ENCODE measurements at places on chromosomes 7 and 10. TPM values are rescaled to one million over a fixed set of nuclear protein-coding genes. Genes with fewer than 3 reads are reported as not detected.

- peak; percentile 38 for DNase-seq
These were observed 2.5 kb downstream of the ZEB1 start for GRCh38 chr10:31321396-31321941.

The VWDE gene
- 0.98 TPM for polyA plus RNA-seq

DNA sequence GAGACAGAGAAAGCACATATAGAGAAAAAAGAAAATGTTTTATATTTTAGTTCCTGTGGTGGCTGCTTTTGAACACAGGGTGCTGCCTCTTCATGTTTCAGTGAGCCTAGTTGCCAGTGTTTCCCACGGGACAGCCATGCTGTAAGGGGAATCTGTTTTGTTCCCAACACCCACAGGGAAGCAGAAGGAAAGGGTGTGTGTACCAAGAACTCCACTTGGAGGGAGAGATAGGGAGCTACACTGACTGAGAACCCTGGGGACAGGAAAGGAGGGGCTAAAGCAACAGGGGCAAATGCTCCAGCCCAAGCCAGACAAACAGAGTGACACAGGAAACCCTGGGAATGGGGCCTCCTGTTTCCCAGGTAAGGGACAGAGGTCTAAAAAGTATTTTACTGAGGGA lies 40.2 kb downstream of the FRMPD2 start:
- DNase-seq: no peak

The ELN gene
- 164 TPM for polyA plus RNA-seq

GRCh38 chr10:97553575-97554031 lies 19.0 kb upstream of the ANKRD2 start:
- DNase-seq: no peak

The CALCR gene
- polyA plus RNA-seq: 13.8 TPM

DNA sequence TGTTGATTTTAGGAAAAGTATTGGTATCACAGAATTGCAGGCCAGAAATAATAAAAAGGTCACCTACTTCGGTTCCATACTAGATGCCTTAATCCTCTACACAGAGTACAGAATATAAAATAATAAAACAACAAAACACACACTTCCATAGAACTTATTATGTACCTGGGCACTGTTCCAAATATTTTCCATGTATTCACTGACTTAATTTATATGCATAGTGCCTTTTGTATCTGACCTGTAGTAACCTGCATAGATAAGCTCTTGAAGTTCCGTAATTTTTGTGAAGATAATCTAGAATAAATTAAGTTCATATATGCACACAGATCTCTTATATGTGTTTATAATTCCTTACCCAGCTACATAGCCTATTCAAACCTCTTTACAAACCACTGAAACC lies 78.3 kb downstream of the RAPGEF5 start:
- no peak for DNase-seq

- DNase-seq: peak; percentile 76
These were observed 52.2 kb upstream of the SEC61G start for GRCh38 chr7:54811041-54811845.

The ASB15 gene
- polyA plus RNA-seq: 7.5 TPM

GRCh38 chr7:55052081-55052480 lies 33.3 kb downstream of the EGFR start:
- no peak for DNase-seq

DNA sequence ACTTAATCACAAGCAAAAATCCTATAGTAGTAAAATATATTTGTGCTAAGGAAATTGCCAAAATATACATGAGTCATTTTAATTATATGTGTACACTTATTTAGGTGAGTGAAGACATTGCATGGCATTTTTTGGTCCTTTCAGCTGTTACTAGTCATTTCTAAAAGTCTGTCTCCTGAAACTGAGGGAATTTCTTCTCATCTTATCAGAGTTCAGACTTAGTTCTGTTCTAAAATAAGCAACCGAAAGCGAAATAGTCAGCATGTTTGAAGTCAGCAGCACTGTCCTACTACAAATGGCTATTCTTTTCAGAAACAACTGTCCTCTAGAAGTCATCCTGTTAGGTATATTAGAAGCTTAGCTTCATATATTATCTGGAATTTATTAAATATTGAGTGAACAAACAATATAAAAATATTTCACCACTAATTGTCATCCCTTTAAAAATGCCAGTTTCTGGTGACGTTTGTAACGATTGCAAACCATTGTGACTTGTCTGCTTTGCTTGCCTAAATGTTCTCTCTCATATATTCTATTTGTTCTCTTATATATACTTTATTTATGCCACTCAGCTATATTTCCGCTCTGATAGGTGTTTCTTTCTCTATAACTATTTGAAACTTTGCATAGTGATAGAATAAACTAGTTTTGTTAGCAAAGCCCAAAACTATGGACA lies 227.4 kb upstream of the KAT6B start:
- DNase-seq: no peak

The IL2RA gene
- 0.45 TPM for polyA plus RNA-seq

The H2BK1 gene
- not detected for polyA plus RNA-seq

- no peak for DNase-seq
These were observed 9.1 kb downstream of the MDFIC start for GRCh38 chr7:114930829-114931655.

- no peak for DNase-seq
These were observed 65.2 kb downstream of the LYZL1 start for GRCh38 chr10:29353887-29354561.

The NME8 gene
- polyA plus RNA-seq: 0.50 TPM

DNA sequence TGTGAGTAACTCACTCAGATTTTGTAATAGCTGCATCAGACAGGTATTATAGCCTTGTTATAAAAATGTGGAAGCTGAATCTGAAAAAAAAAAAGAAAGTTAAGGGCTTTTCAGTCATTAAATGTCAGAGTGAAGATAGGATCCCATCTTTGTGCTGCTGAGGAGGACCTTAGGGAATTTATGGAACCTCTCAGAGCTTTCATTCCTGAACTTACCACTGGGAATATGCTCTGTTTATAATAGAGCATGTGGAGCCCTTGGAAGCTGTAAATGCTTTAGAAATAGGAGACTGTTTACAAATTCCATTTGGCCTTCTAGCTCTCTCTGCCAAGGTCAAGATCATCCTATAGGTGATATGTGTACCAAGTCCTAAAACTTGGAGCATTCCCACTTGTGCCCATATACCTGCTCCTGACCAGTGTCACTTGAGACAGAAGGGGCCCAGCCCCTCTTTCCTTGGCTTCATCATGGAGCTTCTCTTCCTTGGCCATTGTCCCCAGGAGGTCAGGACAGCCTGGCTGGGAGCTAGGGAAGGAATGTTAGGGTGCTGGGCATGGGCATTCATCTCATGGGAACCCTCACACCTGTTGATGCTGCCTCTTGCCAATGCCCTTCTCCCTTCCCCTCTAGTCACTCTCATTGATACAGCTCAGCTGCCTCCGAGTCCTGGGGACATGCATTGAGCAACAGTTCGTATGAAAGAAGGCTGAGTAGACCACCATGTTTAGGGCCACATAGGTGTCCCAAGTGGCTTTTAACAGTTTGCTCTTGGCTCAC lies 105.3 kb downstream of the LRRC18 start:
- no peak for DNase-seq

DNA sequence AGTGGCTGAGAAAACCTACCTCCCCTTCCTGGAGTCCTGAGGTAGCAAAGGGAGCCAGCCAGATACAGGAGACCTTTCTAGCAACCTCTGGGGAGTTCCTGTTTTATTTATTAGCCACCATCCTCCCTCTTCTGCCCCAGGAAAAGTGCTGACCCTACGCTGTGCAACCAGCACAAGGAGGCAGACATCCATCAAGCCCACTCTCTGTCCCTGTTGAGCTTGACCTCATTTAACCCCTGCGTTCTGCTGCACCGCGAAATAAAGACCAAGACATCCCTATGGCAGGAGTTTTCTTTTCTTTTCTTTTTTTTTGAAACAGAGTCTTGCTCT lies 25.3 kb upstream of the ANKRD2 start:
- no peak for DNase-seq

DNA sequence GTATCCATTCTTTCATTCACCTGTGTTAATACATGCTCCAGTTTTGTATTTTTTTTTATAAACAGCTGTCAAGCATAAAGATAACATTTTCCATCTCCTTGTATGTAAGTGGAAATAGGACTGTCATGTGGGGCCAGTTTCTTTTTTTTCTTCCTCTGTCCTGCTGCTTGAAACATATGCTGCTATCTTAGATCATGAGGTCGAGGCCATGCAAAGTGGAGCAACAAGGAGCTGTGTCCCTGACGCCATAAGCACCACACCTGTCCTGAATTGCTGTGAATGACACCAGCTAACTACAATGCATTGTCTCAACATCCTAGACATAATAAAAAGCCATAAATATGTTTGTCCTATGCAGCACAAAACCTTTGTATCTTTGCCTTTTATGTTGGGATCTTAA lies 37.7 kb upstream of the SLC26A4 start:
- no peak for DNase-seq

The FEZF1 gene
- 0.51 TPM for polyA plus RNA-seq

The GBX1 gene
- 0.82 TPM for polyA plus RNA-seq

DNA sequence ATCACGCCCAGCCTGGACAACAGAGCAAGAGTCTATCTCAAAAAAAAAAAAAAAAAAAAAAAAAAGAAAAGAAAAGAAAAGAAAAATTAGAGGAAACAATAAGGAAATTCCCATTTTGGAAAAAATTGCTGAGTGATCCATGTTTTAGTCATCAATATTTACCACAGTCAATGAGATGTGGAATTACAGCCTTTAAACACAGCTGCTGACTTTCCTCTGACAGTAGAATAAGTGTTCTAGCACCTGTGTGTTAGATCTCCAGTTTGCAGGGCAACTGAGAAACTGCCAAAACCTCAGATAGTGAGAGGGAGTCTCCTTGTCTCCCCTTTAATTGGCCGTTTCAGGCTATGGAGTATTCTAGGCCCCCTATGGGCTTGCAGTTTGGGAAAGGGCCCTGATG lies 520.1 kb downstream of the KCNMA1 start:
- no peak for DNase-seq

The MYL10 gene
- polyA plus RNA-seq: 26.5 TPM

DNA sequence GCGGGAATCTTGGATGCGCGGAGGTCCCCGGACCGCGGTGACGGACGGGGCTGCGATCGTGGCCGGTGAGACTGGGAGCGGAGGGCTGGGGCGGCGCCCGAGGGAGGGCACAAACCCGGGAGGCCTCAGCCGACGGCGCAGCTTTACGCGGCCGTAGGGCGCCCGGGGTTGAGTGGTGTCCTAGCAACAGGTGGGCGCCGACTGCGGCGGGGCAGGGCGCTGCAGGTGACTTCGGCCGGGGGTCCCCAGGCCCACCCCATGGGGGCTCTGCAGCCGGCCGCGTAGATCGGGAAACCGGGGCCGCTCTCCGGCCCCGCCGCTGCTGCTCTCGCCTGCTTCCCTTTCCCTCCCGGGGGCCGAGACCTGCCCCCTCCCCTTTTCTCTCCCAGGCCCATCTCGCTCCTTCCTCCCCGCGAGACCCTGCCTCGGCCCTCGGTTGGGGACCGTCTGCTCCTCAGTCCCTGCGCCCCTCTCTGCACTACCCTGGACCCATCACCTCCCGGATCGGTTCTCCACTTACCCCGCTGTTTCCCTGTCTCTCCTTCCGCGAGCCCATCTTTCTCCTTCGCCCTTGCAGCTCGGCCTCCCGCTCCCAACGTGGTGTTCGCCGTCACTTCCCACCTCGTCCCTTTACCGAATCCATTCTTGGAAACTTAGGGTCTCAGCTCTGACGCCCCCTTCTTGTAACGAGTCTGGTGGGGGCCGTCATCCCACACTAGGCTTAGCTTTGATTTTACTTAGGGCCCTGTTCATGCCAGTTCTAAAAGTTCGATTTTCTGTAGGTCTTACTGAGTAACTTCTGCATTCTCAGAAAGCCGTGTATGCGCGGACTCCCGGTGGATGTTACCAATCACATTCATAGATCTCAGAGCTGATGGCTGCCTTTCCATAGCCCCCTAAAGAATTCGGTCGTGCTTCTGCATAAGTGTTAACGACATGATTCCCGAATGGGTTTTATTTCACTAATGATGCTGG lies 18.5 kb upstream of the ACBD5 start:
- DNase-seq: peak; percentile 27

- DNase-seq: no peak
These were observed 329.5 kb upstream of the MEOX2 start for GRCh38 chr7:16015981-16016380.

The SPOCK2 gene
- polyA plus RNA-seq: 3.8 TPM

The ABCC2 gene
- polyA plus RNA-seq: 0.74 TPM

The AKR1C8 gene
- polyA plus RNA-seq: 0.27 TPM

The SCIN gene
- 0.28 TPM for polyA plus RNA-seq

DNA sequence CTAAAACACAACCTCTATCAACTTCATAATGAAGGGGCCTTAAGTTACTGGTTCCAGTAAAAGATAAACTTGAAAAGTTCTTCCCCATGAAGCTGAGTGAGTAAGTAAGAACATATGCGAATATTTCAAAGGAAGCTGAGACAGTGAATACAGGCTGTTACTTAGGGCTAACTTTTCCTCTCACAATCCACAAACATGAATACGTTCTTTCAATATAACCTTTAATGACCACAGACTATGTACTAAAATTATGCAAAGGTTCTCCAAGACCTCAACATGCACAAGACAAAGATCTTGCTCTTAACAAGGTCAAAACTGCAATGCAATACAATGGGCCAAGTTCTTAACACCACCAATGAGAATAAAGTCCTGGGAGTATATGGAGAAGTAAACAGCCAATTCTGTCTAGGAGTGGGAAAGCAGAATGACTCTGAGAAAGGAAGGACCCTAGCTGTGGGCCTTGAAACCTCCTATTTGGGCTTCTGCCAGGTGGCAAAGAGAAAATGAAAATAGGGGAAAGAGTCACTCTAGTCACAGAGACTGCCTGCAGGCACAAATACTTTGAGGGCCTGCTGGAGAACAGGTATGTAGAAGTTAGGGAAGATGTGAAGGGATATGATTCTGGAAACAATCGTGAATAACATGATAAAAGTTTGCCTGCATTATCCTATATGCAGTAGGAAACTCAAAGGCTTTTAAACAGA lies 43.7 kb downstream of the OSBPL3 start:
- no peak for DNase-seq

The MRPS33 gene
- polyA plus RNA-seq: 91.3 TPM
